Aorta (tissue), 5 donors: ENCODE measurements at places on chromosomes 7 and 10.

DNA sequence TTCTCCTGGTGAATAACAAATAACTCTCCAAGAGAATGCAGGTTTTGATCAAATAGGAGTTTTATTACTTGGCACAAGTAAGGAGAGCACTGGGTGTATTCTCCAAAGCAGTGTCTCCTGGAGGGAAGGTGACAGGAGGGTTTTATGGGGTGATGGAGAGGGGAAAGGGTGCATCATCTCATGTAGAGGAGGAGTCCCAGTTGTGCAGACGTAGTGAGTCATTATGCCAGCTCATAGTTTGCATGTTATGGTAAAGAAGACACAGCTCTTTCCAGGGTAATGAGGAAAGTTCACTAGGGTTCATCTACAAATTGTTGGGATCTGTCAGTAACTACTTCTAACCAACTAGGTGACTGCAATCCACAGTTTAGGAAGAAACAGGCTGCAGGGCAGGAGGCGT is 347.9 kb upstream of the MEOX2 start:
- DNase-seq: no peak

DNA sequence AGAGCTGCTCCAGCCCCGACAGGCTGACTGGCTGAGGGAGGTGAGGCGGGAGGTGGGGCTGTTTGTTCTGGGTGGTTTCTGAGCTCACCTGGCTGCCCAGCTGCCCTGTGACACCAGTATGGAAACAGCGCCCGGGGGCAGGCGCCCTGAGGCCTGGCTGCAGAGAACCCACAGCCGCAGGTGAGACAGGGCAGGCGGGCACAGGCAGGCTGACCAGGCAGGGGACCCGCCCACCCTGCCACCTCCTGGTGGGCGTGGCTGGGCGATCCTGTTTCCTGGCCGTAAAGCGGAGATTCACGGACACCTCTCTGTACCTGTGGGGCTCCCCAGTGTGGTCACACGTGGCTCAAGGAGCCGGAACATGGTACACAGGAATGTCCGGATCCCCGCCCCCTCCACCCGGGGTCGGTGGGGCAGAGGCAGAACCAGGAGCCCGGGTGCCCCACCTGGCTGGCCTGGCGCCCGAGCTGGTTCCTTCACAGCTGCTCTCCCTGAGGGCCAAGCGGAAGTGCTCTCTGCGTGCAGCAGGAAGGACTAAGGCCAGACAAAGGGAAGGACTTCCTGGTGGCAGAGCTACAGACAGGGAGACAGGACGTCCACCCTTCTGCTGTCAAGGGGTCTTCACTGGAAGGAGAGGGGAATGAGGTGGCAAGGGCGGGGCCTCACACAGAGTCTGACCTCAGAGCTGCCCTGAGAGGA is 3.9 kb downstream of the MICALL2 start:
- DNase-seq: no peak

DNA sequence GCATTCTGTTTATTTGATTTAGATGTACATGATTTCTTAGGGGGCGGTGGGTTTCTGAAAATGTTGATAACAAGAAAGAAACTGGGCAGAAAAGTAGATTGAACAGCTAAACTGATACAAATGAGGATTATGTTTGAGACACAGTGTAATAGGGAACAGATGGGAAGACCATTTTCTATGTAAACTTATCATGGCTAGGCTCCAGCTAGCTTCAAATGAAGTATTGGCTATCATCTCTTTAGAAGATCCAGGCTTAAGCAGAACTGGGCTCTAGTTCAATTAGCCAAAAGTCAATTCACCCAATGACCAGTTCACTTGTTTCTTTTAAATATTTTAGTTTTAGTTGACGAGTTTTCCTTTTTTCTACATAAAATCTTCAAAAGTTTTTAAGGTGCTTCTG is 639.5 kb downstream of the ANKRD7 start:
- no peak for DNase-seq

- DNase-seq: no peak
Measured at GRCh38 chr7:31663072-31663471, 23.9 kb upstream of the PPP1R17 start.
